ENCODE measurements at places on chromosomes 6 and 20. TPM values are rescaled to one million over a fixed set of nuclear protein-coding genes. Genes with fewer than 3 reads are reported as not detected.

- DNase-seq, result no peak
Measured at GRCh38 chr20:8344106-8344505, 212.0 kb downstream of the PLCB1 start.

- no peak for DNase-seq
Measured at GRCh38 chr20:16362642-16363041, 210.6 kb downstream of the KIF16B start.

Gene SLC17A2
- 0.50 TPM for total RNA-seq

Gene GSTA3
- total RNA-seq, result 28.7 TPM

- peak; percentile 42 for DNase-seq
Measured at GRCh38 chr20:62543470-62544302, 67.9 kb upstream of the GATA5 start.

Gene NOTCH4
- total RNA-seq, result 15.2 TPM

Gene BRD2
- total RNA-seq, result 334 TPM

Data from testis (tissue), 5 donors.